ENCODE measurements at places on chromosomes 2 and 18. TPM values are rescaled to one million over a fixed set of nuclear protein-coding genes. Genes with fewer than 3 reads are reported as not detected.

DNA sequence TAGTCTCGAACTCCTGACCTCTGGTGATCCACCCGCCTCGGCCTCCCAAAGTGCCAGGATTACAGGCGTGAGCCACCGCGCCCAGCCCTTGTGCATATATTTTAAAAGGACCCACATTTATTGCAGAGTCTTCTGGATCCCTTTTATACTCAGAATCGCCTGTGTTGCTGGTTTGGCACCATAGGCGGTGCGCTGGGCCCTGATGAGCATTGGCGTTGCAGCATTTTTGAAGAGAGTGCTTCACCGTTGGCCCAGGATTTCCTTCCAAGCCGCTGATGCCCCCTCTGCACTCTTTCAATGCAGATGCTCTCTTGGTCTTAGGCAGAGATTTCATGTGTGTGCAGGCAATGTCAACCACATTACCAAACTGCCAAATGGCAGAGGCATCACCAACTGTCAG lies 13.5 kb upstream of the TFCP2L1 start:
- DNase-seq: no peak

- no peak for DNase-seq
Observed at GRCh38 chr2:15127876-15128275, 433.3 kb downstream of the NBAS start.

- DNase-seq: no peak
Observed at GRCh38 chr2:45496869-45497268, 114.2 kb downstream of the SRBD1 start.

- no peak for DNase-seq
Observed at GRCh38 chr18:50111398-50111797, 83.5 kb downstream of the MYO5B start.

- DNase-seq: no peak
Observed at GRCh38 chr2:120498121-120498520, 152.2 kb downstream of the INHBB start.

DNA sequence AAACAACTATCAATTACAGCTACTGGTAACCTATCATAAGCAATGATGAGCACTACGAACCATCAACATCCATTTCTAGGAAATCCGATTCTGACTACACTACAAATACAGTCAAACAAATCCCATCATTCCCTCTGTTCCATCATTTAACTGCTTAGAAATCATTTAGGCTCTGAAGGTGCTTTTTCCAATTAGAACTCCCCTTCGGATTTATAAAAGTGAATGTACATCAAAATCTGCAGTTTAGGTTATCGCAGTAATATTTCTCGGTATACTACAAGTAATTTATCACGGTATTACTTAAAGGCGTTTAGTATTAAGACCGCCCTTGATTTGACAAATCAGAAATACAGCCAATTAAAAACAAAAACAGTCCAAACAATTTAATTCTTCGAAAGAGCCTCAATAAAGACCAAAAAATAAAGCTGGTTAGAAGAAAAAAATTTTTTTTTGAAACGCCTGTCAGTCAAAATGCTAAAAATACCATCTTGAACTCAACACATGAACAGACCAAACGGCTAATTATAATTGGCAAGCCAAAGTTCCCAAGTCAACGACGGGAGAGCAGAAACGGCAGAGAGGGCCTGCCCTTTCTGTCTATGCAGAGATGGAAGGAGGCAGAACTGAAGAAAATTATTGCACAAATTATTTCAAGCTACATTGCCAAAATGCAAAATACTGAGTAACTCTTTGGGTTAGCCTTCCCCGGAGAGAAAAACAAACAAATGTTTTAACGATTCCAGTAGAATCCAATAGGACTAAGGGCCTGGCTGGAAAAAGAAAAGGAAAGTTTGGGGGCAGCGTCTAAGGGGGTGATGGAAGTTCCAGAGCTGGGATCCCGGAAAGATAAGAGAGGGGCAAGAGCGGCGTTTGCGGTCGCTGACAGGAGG lies 1.2 kb downstream of the VPS54 start:
- DNase-seq: no peak

- no peak for DNase-seq
Observed at GRCh38 chr2:43139996-43140621, 86.3 kb downstream of the ZFP36L2 start.

DNA sequence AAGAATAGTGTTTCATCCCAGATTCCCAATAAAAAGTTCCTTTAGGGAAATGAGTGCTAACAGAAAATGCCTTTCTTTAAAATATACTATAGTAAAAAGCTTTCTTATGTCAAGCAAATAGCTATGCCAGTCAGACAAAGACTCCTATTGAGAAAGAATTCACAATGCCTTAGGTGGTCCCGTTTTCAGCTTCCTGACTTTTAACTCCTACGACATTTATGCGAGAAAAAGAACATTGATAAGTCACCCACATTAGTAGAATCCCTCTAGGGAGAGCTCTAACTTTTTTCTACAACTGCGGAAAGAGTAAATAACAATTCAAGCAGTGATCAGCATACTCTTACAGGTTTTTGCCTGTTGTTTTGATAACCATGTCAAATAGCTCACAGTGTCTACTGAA lies 750.8 kb upstream of the ACVR2A start:
- no peak for DNase-seq

DNA sequence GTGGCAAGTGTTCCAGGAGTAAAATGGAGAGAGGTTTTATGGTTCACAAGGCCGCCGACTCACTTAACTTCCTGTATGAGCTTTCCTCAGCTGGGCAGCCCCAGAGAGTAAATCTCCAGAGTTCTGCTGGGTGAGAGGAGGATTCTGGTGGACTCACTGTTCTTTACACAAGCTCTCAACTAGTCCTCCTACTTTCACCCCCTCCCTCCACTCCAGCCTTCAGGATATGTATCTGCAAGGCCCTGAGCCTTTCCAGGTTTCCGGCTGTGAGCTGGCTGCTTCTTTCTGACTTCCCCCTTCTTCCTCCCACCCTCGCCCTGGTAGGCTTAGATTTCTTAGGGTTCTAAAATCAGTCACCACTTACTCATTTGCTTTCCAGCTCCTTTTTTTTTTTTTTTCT lies 34.0 kb downstream of the EML6 start:
- no peak for DNase-seq

GRCh38 chr18:51955136-51955535 lies 384.9 kb upstream of the DCC start:
- DNase-seq: no peak

DNA sequence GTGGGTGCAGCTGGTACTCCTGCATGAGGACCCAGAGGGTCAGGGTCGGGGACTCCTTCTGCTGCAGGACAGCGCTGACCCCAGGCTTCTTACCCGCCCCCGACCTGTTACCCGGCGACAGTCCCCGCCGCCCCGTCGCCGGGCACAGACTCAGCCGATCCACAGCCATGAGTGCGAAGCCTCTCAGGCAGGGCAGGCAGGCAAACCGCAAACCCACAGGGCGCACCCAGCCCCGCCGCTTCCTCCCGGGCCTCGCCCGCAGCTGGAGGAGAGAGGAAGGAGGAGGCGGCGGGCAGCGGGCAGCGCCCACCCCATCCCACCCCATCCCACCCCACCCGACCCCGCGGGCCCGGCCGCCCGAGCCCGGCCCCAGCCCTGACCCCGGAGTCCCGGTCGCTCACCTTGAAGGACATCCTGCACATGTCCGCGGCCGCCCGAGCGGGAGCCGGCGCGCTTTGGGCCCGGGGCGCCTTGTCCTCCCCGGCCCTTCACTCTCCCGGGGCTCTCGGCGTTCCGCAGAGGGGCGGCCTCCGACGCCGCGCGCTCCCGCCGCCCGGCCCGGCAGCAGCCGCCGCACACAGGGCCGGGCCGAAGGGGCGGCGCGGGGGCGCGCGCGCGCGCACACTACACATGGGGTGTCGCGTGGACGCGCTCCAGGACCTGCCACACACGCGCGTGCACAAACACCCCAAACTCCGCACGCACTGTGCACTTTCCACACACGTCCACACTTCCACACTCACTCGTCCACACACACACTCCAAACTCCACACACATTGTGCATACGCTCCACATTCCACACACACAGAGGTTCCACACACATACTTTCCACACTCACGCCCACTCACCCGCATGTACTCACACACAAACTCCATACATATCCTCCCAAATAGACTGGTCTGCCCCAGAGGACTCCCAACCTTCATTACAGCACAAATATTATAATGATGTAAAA lies at the start of gene ANKRD29:
Gene ANKRD29 (minus strand): TSS at position 603 of the 955 bp plus-strand sequence. CDS start 181 bp downstream, at position 422.
- DNase-seq: no peak

DNA sequence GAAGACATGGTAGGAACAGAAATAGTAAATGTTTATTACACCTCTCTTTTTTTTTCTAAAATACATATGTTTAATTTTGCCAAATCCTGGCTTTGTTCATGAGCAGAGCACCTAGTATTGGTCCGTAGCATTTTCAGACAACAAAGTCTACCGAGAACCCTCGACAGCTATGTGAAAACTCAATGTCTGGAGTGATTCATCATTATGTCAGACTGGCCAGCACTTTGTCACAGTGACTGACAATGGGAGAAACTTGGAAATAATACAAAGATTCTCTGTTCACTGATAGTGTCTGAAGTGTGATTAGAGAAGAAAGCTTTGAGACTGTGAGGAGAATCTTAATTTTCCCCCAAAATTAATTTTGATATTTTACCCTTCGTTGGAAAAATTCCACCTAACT lies 143.0 kb downstream of the HNMT start:
- DNase-seq: no peak

DNA sequence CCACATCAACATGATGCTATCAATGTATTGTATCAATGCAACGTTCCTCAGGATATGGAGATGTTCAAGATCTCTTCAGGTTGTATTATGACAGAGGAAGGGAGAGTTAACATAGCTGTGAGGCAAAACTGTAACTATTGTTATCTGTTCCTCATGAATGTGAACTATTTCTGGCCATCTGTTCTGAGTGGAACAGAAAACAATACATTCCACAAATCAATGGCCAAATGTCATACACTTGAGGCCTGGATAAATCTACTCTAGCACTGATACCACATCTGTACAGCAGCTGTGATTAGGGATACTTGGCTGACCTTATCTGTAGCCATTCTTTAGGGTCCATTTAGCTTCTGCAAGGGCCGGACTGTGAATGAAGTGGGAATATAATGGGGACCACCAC lies 447.9 kb downstream of the IRS1 start:
- no peak for DNase-seq

- DNase-seq: no peak
Observed at GRCh38 chr2:7146151-7146550, 228.9 kb downstream of the RNF144A start.

GRCh38 chr2:144242311-144242710 lies 277.6 kb downstream of the ZEB2 start:
- DNase-seq: no peak

DNA sequence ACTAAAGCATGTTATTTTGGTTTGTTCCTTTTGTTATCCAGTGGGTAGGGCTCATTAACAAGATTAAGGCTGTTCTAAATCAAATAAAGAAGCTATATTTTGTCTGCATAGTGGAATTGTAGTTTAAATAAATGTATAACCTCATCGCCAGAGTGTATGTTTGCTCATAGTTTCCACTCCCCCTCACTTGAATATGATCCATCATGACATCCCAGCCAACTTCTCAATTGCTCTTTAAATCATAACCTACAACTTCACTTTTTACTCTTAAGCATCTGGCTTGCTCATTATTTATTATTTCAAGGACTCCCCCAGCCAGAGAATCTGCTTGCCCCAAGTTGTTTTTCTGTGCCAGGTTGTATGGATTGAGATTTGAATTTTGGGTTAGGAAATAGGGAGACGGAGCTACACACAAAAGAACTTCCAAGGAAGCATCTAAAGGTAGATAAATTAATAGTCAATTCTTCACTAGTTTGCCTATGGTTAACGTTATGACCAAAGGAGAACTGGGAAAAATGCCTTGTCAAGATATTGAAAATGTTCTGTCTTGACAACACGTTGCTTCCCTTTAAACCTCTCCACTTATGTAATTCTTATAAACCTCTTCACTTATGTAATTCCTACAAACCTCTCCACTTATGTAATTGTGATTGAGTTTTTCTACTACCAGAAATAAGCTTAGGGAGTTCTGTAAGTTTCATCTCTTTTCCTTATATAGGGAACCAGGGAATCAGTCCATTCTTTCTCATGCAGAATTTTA lies 55.4 kb upstream of the UPP2 start:
- DNase-seq: no peak

GRCh38 chr2:158187908-158188307 lies 86.2 kb downstream of the UPP2 start:
- no peak for DNase-seq

GRCh38 chr18:50451100-50451842 lies 76.4 kb downstream of the SKA1 start:
- no peak for DNase-seq

GRCh38 chr2:36393738-36394256 lies 38.2 kb downstream of the CRIM1 start:
- no peak for DNase-seq

GRCh38 chr18:42931491-42931890 lies 184.0 kb downstream of the RIT2 start:
- DNase-seq: no peak

- no peak for DNase-seq
Observed at GRCh38 chr18:31791817-31792579, 31.3 kb upstream of the SLC25A52 start.

DNA sequence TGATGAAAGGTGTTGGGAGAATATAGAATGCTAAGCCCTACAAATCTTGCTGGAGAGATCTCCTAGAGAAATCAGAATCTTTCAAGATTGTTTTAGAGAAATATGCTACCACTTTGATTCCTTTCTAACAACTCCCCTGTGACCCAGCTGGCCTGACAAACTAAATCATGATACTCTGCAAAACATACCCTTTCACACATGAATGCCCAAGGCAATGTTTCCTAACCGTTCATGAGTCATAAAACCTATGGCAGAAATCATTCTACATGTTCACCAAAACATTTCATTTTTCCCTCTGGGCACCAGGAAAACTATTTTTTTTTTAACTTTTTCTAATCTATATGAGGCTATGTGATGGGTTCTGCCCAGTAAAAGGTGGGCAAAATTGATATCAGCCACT lies 77.8 kb upstream of the SETBP1 start:
- DNase-seq: no peak

GRCh38 chr2:156116113-156116512 lies 216.4 kb downstream of the NR4A2 start:
- DNase-seq: peak; percentile 24

Gene GPR39
- 0.16 TPM for total RNA-seq

Gene DSG4
- not detected for total RNA-seq

Gene ST6GAL2
- total RNA-seq: 2.8 TPM

Gene POTEC
- 4.9 TPM for total RNA-seq

Gene SKA1
- total RNA-seq: 0.48 TPM

Gene GULP1
- 47.9 TPM for total RNA-seq

Gene GCA
- 18.9 TPM for total RNA-seq

Gene BMP10
- not detected for total RNA-seq

Gene FIGN
- total RNA-seq: 5.0 TPM

Gene LINC00305
- not detected for total RNA-seq

Gene TMEM17
- total RNA-seq: 2.3 TPM

Gene C2orf80
- total RNA-seq: not detected

Gene ST8SIA3
- total RNA-seq: not detected

Gene FOXI3
- total RNA-seq: not detected

Measured in breast epithelium (tissue), 4 donors.